Cardiac muscle cell (in vitro differentiated cells and primary cell): ENCODE measurements at places on chromosomes 7 and 10. TPM values are rescaled to one million over a fixed set of nuclear protein-coding genes. Genes with fewer than 3 reads are reported as not detected.

DNA sequence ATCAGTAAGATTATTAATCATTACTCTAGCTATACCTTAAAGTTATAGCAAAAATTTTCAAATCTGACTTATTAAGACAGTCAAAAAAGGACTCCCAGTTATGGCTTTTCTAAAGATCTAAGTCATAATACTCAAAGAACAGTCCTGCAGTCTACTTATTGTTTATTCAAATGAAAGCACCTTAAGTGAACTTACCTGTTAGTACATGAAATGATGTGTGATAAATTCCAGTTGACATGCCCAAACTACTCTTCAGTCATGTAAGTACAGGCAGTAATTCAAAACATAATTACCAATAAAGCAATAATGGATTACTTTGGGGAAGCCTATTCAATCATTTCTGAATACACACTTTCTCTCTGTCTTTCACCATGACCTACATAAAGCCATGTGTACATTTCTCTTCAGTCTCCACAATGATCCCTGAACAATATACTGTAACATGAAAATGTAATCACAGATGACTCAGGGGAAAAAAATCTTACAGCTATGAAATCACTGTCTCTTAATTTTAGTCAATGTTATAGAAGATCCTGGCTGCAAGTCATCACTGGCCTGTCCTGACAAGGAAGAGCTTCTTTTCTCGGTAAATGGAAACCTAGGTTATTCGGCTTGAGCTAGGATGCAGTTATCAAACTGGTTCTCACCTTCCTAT lies 420.7 kb upstream of the LRRTM3 start:
- no peak overlapping the region for H3K4me3 ChIP-seq
- H3K36me3 ChIP-seq = no peaks in the 10 kb centered on the region
- H3K27me3 ChIP-seq = no peaks in the 10 kb centered on the region
- H3K27ac ChIP-seq = no peak overlapping the region

SBDS gene
- 25.2 and 28.4 TPM in 2 replicates for total RNA-seq

PDE1C gene
- total RNA-seq = 0.67 and 2.3 TPM in 2 replicates

GRCh38 chr7:6516387-6516983 lies 34.8 kb downstream of the GRID2IP start:
- H3K27ac ChIP-seq = no peak overlapping the region
- peak; percentile 90 for DNase-seq
- H3K27me3 ChIP-seq = no peaks in the 10 kb centered on the region

DNA sequence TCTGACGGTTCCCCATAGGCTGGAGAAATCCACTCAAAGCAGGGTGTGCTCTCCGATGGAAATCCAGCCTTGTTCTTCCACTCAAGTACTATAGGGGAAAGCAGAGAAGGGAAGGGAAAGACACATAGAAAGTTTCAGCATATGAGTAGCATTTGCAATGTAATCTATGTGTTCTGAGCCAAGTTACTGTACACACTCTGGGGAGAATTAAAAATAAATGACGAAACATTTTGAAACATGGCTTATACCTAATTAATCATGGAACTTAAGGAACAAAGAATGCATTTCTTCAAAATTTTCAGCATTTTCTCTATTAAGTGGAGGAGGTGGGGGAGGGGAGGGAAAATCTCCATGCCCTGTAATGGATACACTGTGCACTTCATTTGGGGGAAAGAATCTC lies 198.1 kb upstream of the HABP2 start:
- no peak overlapping the region for H3K27ac ChIP-seq
- no peaks in the 10 kb centered on the region for H3K4me1 ChIP-seq
- H3K4me3 ChIP-seq = no peak overlapping the region
- H3K36me3 ChIP-seq = no peaks in the 10 kb centered on the region
- DNase-seq = no peak

CALN1 gene
- total RNA-seq = 0.03 and 0.07 TPM in 2 replicates

- no peaks in the 10 kb centered on the region for H3K36me3 ChIP-seq
- H3K27me3 ChIP-seq = no peaks in the 10 kb centered on the region
- no peak overlapping the region for H3K4me3 ChIP-seq
- DNase-seq = peak; percentile 93
- H3K4me1 ChIP-seq = no peaks in the 10 kb centered on the region
These were observed 15.3 kb upstream of the RSU1 start for GRCh38 chr10:16832351-16833080.

ADAMTS14 gene
- 0.63 and 1.9 TPM in 2 replicates for total RNA-seq

GRCh38 chr7:3120513-3120912 lies 76.8 kb upstream of the CARD11 start:
- DNase-seq = no peak
- no peaks in the 10 kb centered on the region for H3K27me3 ChIP-seq
- no peak overlapping the region for H3K27ac ChIP-seq
- no peak overlapping the region for H3K4me3 ChIP-seq
